HepG2 (cell line): ENCODE measurements at places on chromosomes 3 and 15.
A peak's percentile ranks its signal among the peaks of the same experiment; 100 is the strongest.

DNA sequence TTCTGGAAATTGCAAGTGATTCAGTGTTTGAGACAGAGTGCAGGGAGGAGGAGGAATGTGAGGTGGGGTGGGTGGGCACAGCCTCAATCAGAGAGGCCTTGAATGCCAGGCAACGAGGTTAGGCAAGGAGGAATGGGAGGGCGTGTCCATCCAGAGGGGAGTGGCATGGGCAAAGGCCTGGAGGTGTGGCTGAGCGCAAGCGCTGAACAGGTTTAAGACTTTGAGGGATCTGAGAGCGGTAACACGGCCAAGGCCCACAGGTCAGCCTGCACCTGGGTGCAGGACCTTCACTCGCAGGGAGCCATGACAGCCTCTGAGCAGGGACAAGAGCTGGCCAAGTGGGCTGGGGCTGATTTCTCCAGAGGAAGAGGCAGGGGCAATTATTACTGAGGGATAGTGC, 125.9 kb downstream of the TPRA1 start:
- no peak overlapping the region for H3K4me3 ChIP-seq
- H3K27ac ChIP-seq: no peak overlapping the region
- peaks cover 14% of the 10 kb centered on the region; the same call in 1 of the 3 replicates for H3K27me3 ChIP-seq
- H3K4me1 ChIP-seq: no peaks in the 10 kb centered on the region
- no peaks in the 10 kb centered on the region for H3K36me3 ChIP-seq

DNA sequence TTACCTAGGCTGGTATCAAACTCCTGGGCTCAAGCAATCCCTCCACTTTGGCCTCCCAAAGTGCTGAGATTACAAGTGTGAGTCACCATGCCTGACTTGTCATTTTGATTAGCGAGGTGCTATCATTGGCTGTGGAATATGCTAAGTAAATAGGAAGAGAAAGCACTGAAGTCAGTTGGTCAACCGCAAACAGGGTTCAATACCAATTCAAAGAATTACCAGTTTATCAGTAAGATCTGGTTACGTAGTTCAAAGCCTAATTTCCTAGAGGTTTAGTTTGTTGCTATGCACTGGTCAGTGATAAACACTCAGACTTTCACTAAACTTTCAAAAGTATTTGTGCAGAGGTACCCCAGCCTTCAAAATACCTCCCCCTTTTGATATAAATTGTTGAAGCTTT, 29.5 kb downstream of the GLB1 start:
- H3K27me3 ChIP-seq: no peaks in the 10 kb centered on the region
- no peak overlapping the region for H3K27ac ChIP-seq
- peaks cover 25% of the 10 kb centered on the region for H3K4me1 ChIP-seq
- no peak overlapping the region for H3K4me3 ChIP-seq
- peak; percentile 66 for DNase-seq
- H3K36me3 ChIP-seq: peaks cover 30% of the 10 kb centered on the region

DNA sequence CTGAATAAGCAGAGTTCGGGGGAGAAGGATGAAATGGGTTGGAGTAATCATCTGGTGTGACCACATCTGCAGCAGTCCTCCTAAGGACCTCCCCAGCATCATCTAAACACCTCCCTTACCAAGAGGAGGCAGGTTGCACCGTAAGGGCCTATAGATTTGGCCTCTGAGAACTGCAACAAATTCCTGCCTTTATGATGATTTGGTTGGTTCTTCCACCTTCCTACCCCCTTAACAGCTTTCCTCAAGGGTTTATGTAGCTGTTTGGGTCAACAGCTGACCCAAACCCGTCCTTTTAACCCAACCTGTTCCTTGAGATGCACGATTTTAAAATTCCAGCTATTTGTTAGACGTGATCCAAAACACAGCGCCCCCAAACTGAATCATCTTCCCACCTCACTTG, 58.2 kb downstream of the AAGAB start:
- no peaks in the 10 kb centered on the region for H3K27me3 ChIP-seq
- DNase-seq: no peak

DNA sequence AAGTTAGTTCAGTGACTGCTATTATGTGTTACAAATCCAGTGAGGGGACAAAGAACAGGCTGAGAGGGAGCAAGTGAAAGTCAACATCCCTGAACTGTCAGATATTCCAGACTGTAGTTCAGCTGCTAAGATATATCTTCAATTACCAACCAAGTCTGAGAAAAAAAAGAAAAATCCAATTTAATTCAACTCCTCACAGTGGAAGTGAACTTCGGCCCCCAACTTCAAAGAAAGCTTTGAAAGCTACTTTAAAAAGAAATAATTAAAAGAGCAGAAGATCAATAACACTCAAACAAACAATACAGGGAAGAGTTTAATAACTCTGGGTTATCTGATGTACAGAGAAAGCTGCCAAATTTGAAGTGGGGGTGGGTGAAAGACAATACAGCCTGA, 174.0 kb downstream of the SERPINI1 start:
- no peak overlapping the region for H3K27ac ChIP-seq
- H3K36me3 ChIP-seq: no peaks in the 10 kb centered on the region
- peak; percentile 11 for DNase-seq

GRCh38 chr15:44066211-44066827, 128.8 kb downstream of the FRMD5 start:
- peak; percentile 71 for DNase-seq
- no peak overlapping the region for H3K4me3 ChIP-seq
- no peak overlapping the region for H3K27ac ChIP-seq
- no peaks in the 10 kb centered on the region for H3K27me3 ChIP-seq
- no peaks in the 10 kb centered on the region for H3K4me1 ChIP-seq

- no peaks in the 10 kb centered on the region for H3K27me3 ChIP-seq
- no peak overlapping the region for H3K4me3 ChIP-seq
- H3K4me1 ChIP-seq: no peaks in the 10 kb centered on the region
- H3K36me3 ChIP-seq: no peaks in the 10 kb centered on the region
- DNase-seq: no peak
These were observed 26.9 kb upstream of the SOX14 start for GRCh38 chr3:137737208-137737607.

GRCh38 chr3:134258761-134259347, 8.2 kb upstream of the RYK start:
- no peak overlapping the region for H3K27ac ChIP-seq
- no peaks in the 10 kb centered on the region for H3K36me3 ChIP-seq
- H3K27me3 ChIP-seq: no peaks in the 10 kb centered on the region
- DNase-seq: no peak

- H3K4me1 ChIP-seq: no peaks in the 10 kb centered on the region
- no peak overlapping the region for H3K27ac ChIP-seq
- no peak for DNase-seq
- no peaks in the 10 kb centered on the region for H3K27me3 ChIP-seq
- no peaks in the 10 kb centered on the region for H3K36me3 ChIP-seq
These were observed 120.1 kb downstream of the ANP32A start for GRCh38 chr15:68700455-68701123.

GRCh38 chr3:187017511-187018230, 87.3 kb downstream of the ST6GAL1 start:
- no peaks in the 10 kb centered on the region for H3K27me3 ChIP-seq
- no peak overlapping the region for H3K4me3 ChIP-seq
- no peak for DNase-seq
- H3K4me1 ChIP-seq: peaks cover 13% of the 10 kb centered on the region
- H3K36me3 ChIP-seq: no peaks in the 10 kb centered on the region

- H3K4me3 ChIP-seq: peak overlapping the region; percentile 80
- H3K4me1 ChIP-seq: peaks cover 20% of the 10 kb centered on the region
- no peak for DNase-seq
- H3K27me3 ChIP-seq: 0 out of 3 replicates have a peak, but pooled peaks cover 5% of the 10 kb centered on the region
- H3K27ac ChIP-seq: peak overlapping the region; percentile 73
- no peaks in the 10 kb centered on the region for H3K36me3 ChIP-seq
These were observed 757 bp upstream of the DIPK2A start for GRCh38 chr3:143970773-143971358.
